ENCODE measurements at places on chromosomes 1 and 21. TPM values are rescaled to one million over a fixed set of nuclear protein-coding genes. Genes with fewer than 3 reads are reported as not detected.
A peak's percentile ranks its signal among the peaks of the same experiment; 100 is the strongest.

The PTAFR gene
- total RNA-seq = 0.12 TPM

The ACTL8 gene
- total RNA-seq = not detected

The KIF21B gene
- total RNA-seq = 91.7 TPM

DNA sequence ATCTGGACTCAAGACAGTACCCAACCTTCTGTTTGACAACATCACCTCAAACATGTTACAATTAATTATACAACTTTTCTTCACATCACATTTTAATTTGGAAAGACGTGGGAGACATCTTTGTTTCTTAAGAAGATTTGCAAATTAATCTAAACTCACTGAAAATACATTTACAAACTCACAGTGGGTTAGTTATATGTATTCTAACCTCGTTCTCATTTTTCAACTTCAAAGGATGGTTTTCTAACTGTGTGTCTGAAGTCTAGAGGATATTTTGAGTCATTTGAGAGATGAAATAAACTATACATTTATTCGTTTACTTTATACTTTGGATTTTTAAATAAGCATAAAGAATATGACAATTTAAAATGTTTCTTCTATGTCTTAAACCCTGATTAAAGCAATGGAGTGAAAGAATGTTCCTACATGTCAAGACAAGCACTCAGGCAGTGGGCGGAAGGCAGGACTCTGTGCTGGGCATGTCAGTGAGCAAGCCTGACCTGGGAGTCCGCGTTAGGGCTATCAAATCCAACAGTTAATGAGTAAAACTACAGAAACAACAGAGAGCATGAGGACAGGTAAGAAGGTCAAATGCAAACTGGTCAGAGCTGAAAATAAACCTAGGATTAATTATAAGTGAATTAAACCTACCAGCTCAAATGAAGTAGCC is 76.5 kb upstream of the CTTNBP2NL start:
- H3K4me1 ChIP-seq = no peaks in the 10 kb centered on the region
- H3K4me3 ChIP-seq = no peak overlapping the region
- peaks cover 17% of the 10 kb centered on the region for H3K27me3 ChIP-seq
- H3K36me3 ChIP-seq = no peaks in the 10 kb centered on the region
- H3K27ac ChIP-seq = no peak overlapping the region
- DNase-seq = no peak

GRCh38 chr1:51726544-51727225 is 109.8 kb downstream of the OSBPL9 start:
- H3K27ac ChIP-seq = peak overlapping the region; percentile 63
- no peaks in the 10 kb centered on the region for H3K27me3 ChIP-seq
- DNase-seq = no peak
- peaks cover 32% of the 10 kb centered on the region for H3K4me1 ChIP-seq
- H3K36me3 ChIP-seq = no peaks in the 10 kb centered on the region

DNA sequence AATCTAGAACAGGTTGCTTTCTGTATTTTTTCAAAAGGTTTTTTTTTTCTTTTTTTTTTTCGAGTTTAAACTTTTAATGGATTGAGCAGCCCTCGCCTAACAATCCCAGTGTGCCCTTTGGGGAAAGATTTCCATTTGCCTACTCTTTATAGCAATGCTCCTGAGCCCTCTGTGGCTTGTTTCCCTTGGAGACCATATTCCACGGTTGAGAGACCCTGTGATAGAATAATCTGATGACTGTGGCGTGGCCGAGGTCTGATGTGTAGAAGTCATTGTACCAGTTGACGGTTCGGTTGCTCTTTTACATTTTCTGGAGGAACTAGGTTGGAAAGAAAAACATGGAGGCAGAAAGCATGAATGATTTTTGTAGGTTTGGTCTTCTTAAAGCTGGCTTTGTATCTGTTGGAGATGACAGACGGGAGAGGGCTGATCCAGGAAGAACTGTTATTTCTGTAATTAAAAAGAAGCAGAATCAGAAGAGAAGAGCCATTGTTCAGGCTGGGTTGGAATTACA is 305.7 kb upstream of the NRIP1 start:
- H3K27ac ChIP-seq = no peak overlapping the region
- peaks cover 6% of the 10 kb centered on the region for H3K36me3 ChIP-seq
- H3K4me1 ChIP-seq = peaks cover 8% of the 10 kb centered on the region
- H3K4me3 ChIP-seq = no peak overlapping the region
- DNase-seq = no peak

GRCh38 chr21:26710155-26710554 is 135.1 kb downstream of the ADAMTS1 start:
- no peak overlapping the region for H3K4me3 ChIP-seq
- no peaks in the 10 kb centered on the region for H3K4me1 ChIP-seq
- H3K27ac ChIP-seq = no peak overlapping the region
- H3K27me3 ChIP-seq = no peaks in the 10 kb centered on the region
- no peak for DNase-seq
